ENCODE measurements at places on chromosomes 13 and 19.

DNA sequence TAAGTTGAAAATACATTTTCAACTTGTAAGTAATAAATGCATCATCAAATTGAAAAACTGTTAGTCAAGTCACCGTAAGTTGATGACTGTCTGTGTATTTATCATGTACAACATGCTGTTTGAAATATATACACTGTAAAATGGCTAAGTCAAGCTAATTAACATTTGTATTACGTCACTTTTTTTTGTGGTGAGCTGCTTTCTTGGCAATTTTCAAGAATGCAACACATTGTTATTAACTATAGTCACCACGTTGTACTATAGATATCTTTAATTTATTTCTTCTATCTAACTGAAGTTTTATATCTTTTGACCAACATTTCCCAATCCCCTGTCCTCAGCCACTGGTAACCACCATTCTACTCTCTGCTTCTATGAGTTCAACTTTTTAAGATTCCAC lies 57.0 kb downstream of the RBM26 start:
- ATAC-seq: no peak

- no peak for ATAC-seq
Measured at GRCh38 chr19:12580180-12580694, 29.0 kb upstream of the ZNF564 start.

DNA sequence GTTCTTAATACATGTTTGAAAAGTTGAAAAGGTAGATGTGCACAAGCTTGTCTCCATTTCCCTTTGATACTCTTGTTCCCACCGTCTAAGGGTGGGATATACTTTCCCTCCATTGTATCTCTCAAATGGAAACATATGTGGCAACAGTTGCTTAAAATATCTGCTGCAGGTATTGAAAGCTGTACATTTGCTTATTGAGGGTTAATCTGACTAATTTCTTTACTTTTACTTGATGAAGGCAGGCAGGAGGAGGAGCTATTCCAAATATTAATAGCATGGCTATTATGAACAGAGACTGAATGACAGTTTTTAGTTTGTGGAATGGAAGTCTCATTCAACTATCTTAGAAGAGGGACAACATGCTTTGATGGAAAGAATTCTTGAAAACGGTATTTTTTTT lies 103.8 kb downstream of the SLC10A2 start:
- no peak for ATAC-seq

DNA sequence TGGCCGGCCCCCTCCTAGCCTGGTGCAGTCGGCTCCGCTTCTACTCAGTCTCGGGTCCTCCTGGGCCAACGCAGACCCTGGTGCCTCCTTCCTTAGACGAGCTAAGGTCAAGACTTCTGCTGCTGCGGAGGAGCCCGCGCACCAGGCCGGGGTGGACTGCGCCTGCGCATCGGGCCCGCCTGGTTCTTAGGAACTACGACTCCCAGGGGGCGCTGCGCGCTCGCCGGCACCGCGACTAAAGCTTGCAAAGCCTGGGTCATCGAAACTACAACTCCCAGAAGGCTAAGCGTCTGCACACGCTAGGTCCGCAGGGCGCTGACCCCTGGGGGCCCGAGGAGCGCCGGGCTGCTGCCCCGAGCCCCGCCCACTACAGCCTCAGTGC lies at the start of gene ZNF835:
Gene ZNF835, minus strand, starts transcription at position 145 of the 382 bp plus-strand sequence. CDS start 6,559 bp downstream, outside the sequence.
- ATAC-seq: peak; percentile 98

DNA sequence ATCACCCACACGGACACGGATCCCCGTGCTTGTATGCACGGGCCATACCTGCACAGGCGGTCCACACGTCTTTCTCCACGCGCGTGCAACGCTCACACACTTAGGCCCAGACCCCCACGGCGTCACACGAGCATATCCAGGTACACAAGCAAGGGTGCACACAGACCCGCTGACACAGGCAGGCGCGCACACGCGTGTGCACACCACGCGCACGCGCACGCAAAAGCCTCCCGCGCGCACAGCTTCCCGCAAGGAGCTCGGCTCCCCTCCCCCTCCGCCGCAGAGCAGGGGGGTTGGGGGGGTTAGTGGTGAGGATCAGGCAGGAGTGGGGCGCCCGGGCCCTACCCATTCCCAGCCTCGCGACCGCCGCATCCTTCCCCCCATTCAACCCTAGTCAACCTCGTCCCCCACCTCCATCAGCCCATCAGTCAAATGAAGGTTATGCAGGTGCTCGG lies 407 bp downstream of the RAB3A start:
- peak; percentile 3 for ATAC-seq

DNA sequence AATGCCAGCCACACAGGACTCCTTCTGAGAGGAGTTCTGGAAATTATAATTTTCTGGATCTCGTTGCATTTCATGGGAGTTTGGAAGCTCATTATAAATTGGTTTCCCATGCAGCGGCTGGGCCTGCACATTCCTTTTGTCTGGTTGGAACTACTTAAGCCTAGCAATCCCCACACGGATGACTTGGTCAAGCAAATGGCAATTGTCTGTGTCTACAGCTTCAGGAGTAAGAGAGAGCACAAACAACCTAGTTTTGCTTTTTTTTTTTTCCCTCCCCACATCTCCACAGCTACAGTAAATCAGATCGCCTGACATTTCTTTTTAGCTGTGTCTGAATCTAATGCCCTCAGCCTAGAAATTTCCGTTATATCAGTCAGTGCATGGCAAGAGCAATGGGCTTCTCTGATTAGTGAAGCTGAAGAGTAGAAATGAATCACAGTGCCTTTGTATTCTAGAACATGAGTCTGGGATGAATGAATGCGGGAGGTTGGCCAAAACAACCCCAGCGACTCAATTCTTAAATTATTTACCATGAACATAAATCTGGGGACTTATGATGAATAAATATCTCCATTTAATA lies 15.1 kb downstream of the PCDH8 start:
- ATAC-seq: no peak

GRCh38 chr13:84553227-84553626 lies 671.0 kb upstream of the SLITRK1 start:
- ATAC-seq: no peak

GRCh38 chr19:35261356-35262100 lies 7.2 kb upstream of the USF2 start:
- no peak for ATAC-seq

GRCh38 chr19:30071871-30072270 lies 129.8 kb downstream of the URI1 start:
- ATAC-seq: no peak

- ATAC-seq: no peak
Measured at GRCh38 chr13:42873081-42873480, 91.7 kb downstream of the FAM216B start.

DNA sequence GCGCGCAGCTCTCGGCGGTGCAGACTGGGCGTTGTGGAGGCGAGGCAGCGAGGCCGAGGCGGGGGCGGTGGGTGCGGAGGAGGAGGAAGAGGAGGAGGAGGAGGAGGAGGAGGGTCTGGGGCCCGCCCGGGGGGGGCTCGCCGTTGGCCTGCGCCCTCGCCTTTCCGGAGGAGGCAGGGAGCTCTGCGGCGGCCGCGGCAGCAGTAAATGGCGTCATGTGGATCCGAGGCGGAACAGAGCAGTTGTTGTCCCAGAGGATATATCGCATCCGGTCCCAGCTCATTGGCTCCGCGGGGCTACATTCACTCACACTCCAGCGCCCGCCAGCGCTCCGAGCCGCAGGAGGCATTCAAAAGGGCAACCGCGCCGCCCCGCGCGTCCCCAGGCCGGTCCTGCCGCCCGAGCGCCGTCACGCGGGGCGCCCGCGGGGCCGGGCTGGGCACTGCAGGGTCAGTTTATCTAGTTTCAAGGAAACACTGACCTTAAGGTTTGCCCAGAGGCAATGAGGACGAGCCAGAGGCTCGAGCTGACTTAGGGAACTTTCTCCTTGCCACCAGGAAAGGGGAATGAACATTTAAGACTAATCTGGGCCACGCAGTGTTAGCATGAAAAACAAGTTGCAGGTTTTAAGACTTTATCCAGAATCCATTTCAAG lies at the start of gene SPRY2:
Gene SPRY2, minus strand, starts transcription at position 26 of the 655 bp plus-strand sequence. CDS start 3,421 bp downstream, outside the sequence.
- peak; percentile 55 for ATAC-seq

DNA sequence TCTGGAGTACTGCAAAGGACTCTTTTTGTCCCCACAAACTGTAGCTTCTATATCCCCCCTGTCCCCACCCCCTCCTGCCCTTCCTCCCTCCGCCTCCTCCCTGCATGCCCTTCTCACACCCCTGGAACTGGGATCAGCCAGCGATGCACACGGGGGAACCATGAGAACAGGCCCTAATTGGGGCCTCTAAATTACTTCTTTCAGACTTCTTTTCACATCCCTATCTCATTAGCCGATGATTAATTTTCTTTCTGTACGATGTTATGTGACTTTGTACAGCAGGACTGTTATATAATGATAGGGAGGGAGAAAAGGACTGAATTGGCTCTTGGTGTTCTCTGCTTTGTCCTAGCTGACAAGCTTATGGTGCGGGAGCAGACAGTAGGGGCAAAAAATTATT lies 347.5 kb downstream of the DNAJC15 start:
- no peak for ATAC-seq

GRCh38 chr13:86383561-86383960 lies 584.3 kb upstream of the SLITRK6 start:
- no peak for ATAC-seq

DNA sequence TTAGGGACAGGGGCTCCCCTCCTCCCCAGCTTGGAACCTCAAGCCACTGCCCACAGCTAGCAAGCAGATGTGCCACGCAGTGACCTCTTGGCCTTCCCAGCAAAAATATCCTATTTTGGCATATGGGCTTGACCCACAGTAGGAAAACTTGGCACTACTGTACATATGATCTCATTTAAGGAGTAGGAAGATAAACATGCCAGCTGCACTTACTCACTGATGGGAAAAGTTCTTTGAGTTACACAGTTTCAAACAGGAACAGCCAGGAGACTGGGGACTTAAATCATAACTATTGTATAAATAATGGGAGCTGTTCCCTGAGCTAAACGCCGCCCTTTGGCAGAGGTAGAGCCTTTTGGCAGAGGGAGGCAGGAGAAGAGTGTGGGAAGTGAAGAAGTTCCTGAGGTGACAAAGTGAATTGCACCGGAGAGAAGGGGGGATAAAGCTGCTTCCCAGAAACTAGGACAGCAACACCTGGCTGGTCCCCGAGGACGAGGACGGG lies 6.1 kb downstream of the SACS start:
- no peak for ATAC-seq

- ATAC-seq: no peak
Measured at GRCh38 chr13:92097337-92097903, 699.0 kb downstream of the GPC5 start.

DNA sequence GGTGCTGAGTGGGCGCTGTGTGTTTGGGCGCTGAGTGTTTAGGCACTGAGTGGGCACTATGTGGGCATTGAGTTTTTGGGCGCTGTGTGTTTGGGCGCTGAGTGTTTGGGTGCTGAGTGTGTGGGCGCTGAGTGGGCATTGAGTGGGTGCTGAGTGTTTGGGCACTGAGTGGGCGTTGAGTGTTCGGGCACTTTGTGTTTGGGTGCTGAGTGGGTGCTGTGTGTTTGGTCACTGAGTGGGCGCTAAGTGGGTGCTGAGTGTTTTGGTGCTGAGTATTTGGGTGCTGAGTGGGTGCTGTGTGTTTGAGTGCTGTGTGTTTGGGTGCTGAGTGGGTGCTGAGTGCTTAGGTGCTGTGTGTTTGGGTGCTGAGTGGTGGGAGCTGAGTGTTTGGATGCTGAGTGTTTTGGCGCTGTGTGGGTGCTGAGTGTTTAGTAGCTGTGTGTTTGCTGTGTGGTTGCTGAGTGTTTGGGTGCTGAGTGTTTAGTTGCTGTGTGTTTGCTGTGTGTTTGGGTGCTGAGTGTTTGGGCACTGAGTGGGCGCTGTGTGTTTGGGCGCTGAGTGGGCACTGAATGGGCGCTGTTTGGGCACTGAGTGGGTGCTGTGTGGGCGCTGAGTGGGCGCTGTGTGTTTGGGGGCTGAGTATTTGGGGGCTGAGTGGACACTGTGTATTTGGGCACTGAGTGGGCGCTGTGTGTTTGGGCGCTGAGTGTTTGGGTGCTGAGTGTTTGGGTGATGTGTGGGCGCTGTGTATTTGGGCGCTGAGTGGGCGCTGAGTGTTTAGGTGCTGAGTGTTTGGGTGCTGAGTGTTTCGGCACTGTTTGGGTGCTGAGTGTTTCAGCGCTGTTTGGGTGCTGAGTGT lies 47.2 kb upstream of the F7 start:
- no peak for ATAC-seq

- ATAC-seq: no peak
Measured at GRCh38 chr13:68851026-68851425, 1256.6 kb upstream of the ATXN8OS start.

DNA sequence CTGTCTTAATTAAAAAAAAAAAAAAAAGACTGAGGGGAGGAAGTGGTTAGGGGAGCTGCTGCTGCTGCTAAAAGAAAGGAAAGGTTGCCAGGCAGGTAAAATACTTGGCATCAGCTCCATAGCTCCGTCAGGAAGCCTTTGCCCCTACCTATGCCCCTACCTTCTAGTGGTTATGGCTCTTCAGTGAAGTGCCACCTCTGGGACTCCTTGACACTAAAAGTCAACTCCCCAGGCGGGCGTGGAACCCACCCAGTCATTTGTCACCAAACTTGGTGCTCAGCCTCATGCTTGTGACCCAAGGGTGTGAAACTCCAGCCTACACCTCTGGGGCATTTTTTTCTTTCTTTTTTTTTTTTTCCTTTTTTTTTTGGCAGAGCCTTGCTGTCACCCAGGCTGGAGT lies 4.9 kb upstream of the NECTIN2 start:
- ATAC-seq: no peak

GRCh38 chr19:43759515-43759914 lies 4.8 kb upstream of the SMG9 start:
- ATAC-seq: no peak

GRCh38 chr13:73310366-73310765 lies 251.6 kb downstream of the KLF5 start:
- no peak for ATAC-seq

DNA sequence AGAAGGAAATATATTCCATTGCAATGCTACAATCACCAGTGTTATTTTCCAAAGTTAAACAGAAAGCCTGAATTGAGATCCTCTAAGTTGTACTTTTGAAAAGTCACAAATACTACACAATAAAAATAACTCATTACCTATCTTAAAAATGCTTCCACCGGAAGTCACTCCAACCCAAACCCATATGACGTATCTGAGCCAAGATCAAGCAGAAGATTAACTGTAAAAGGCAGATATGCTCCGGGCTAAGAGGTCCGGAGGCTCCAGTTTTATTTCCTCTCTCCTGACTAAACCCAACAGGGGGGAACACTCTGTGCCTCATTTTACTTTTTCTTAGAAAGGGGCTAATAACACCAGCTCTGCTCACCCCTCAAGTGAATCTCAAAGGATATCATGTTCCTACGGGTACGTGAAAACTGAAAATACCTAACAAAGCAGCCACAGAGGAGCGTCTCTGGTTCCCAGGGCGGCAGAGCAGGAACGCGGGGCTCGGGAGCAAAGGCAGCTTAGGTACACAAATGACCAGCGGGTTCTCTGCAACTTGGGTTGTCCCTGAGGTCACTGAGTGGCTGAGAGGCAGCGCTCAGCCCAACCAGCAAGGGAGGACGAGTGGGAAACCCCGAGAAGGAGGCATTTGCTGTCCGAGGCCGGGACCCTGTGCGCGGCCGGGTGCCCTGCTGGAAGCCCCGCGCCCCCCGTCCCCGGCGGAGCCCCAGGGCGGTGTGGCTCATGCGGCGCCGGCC lies 750 bp downstream of the RAB20 start:
- ATAC-seq: peak; percentile 29

DNA sequence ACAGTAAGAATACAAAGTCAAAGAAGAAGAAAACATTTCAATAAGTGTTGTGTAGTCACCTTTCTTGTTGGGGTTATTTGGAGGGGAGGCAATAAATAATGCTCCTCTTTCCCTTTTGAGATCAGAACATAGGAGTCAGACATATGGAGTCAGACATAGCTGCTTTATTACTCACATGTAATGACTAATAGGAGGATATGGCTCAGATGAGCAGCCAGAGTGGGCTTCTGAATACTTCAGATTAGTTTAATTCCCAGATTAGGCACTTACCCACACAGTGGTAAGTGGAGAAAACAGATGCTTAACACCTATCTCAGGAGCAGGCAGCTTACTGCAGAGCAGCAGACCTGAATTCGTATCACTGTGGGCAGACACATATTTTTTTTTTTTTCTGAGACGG lies 31.7 kb upstream of the C1QTNF9B start:
- ATAC-seq: peak; percentile 54
